ENCODE measurements at places on chromosomes 12 and 14.

- peak; percentile 25 for DNase-seq
Measured at GRCh38 chr12:104930388-104931326, 27.4 kb downstream of the SLC41A2 start.

GRCh38 chr12:66196806-66197205 lies 7.8 kb downstream of the IRAK3 start:
- DNase-seq, result no peak

DNA sequence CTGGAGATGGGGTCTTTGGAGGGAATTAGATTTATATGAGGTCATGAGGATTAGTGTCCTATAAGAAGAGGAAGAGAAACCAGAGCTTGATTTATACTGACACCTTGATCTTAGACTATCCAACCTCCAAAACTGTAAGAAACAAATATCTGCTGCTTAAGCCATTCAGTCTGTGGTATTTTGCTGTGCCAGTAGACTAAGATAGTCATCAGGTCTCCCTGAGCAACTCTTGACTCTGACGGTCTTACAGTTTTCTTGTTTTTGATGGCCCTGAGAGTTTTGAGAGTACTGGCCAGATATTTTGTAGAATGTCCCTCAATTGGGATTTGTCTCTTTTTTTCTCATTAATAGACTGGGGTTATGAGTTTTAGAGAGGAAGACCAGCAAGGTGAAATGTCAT lies 51.7 kb downstream of the TSHR start:
- no peak for DNase-seq

DNA sequence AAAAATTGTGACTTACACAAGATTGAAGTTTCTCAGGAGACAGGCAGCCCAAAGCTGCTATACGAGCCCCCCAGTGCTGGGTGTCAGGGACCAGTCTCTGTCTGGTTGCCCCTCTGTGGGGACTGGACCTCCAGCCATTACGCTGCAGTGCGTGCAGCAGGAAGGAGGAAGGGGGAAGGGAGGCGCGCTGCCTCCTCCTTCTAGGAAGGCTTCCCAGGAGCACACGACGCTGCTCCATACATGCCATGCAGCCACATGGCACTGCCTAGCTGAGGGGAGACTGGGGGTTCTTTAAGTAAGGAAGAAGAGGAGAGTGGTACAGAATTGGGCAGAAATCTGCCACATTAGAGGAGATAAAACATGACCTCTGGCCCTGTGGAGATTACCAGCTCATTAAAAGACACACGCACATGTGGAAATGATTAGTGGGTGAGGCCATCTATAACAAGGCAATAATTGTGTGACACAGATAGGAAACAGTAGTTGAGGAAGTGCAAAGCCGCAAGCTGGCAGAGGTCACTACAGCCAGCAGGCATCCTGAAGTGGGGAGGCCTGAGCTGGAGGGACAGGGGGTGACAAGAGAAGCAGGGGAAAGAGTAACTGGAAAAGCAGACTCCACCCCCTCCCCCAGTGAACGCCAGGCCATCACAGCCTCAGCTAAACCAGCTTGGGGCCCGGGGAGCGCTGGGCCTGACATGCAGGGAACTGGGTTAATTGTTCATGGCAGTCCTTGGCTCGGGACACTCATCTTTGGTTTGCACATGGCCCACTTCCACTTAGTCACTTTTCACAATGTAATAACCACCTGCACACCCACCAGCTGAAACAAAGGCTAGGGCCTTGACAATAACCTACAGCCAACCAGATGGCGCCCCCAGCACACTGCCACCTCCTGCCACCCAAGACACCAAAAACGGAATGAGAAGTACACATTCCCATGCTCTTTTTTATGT lies 39.6 kb downstream of the CCDC88C start:
- peak; percentile 7 for DNase-seq

GRCh38 chr14:88551094-88551870 lies 3.5 kb downstream of the PTPN21 start:
- peak; percentile 87 for DNase-seq

GRCh38 chr12:49131051-49131893 lies at the start of gene TUBA1B:
Gene TUBA1B, minus strand, starts transcription at chr12:49131395. Its CDS starts 95 bp downstream, at chr12:49131300.
- DNase-seq, result peak; percentile 93

DNA sequence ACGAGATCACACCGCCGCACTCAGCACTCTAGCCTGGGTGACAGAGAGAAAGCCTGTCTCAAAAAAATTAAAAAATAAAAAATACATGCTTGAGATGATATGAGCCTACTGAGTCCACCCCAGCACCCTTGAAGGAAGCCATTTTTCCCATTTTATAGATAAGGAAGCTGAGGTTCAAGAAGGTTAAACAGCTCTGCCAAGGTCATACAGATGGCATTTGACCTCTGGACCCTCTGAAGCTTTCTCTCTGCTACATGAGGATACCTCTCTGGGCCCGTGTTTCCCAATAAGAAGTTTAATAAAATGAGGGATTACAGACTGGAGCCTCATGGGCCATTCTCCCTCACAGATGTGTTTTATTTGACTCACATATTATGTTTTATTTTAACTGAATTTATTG lies 53.9 kb upstream of the PNMA1 start:
- DNase-seq, result no peak

GRCh38 chr12:3200814-3201233 lies 123.6 kb downstream of the TSPAN9 start:
- no peak for DNase-seq

DNA sequence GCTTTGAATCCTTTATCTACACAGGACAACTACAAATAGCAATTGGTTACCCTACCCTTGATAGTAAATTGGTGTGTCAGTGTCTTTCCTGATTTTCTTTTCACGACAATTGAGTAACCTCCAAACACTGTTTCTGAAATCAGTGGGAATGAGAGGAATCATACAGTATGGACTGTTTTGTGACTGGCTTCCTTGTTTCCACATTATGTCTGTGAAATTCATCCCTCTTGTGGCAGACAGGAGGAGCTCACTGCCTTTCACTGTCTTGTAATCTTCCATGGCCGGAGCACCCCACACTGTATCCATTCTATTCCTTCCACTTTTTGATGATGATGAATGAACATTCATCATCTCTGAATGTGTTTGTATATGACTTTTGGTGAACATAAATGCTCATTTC lies 164.0 kb upstream of the PZP start:
- DNase-seq, result peak; percentile 14

- no peak for DNase-seq
Measured at GRCh38 chr12:65122703-65123102, 1.6 kb upstream of the WIF1 start.

- no peak for DNase-seq
Measured at GRCh38 chr12:53208877-53209463, 1.9 kb upstream of the ITGB7 start.

DNA sequence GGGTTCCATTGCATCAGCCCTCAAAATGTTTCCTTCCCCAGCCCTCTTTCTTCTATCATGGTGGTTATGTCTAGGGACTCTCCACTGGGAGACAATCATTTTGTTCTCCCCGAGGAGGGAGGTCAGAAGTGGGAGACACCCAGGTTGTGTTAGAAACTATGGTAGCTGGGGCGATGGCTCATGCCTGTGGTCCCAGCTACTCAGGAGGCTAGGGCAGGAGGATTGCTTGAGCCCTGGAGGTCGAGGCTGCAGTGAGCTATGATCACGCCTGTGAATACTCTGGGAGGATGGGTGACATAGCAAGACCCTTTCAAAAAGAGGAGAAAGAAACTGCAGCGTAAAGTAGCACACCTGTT lies 13.0 kb upstream of the LRRC23 start:
- no peak for DNase-seq

GRCh38 chr14:58096731-58097130 lies 55.3 kb downstream of the ARMH4 start:
- no peak for DNase-seq

- no peak for DNase-seq
Measured at GRCh38 chr14:89484051-89484844, 67.2 kb upstream of the FOXN3 start.

DNA sequence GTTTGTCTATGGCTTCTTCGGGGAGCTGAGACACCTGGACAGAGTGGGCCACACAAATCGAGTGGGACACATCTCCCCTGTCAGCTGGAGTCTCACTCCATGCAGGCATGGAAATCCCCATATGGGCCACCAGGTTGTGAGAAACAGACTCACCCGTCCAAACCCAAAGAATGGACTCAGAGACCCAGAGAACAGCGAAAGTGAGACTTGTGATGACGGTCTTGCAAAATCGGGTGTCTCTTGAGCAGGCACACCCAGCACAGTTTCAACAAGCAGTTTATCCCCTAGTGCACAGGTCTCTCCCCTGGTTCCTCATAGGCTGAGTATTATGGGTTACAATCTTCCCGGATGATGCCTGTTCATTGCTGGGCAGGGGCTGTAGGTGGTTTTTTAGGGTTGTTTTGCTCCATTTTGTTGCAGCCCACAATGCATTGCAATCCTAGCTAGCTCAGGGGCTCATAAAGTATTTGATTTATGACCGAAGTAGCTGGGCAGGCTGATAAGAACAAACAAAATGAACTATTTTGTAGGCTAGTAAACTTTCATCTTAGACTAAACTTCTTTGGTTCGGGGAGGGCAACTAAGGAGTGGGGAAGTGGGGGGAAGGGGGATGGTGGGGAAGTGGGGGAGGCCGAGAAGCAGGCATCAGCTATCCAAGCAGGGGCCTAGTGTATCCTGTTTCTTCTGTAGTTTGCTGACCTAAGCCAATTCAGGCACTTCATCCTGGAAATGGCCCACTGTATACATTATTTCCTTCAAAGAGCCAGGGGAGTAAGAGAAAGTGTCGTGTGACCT lies 45.3 kb downstream of the IQSEC3 start:
- DNase-seq, result no peak

DNA sequence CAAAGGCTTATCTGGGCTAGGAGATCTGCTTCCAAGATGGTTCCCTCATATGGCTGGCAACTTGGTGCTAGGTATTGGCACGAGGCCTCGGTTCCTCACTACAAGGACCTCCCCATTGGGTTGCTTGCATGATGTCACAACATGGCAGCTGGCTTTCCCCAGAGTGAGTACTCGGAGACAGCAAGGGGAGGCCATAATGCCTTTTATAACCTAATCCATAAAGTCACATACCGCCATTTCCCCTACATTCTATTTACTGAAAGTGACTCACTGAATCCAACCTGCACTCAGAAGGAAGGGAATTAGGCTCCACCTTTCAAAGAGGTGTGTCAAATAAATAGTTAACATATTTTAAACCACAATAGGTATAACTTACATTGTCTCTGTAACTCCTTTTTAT lies 130.9 kb downstream of the SAMD4A start:
- no peak for DNase-seq

DNA sequence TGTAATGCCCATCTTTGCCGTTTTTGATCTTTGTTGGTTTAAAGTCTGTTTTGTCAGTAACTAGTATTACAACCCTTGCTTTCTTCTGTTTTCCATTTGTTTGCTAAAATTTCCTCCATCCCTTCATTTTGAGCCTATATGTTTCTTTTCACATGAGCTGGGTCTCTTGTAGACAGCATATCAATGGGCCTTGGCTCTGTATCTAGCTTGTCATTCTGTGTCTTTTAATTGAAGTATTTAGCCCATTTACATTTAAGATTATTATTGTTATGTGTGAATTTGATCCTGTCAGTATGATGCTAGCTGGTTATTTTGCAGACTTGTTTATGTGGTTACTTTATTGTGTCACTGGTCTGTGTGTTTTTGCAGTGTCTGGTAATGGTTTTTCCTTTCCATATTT lies 913.2 kb downstream of the TRHDE start:
- no peak for DNase-seq

GRCh38 chr12:93772003-93772700 lies 95.0 kb downstream of the CRADD start:
- DNase-seq, result no peak

DNA sequence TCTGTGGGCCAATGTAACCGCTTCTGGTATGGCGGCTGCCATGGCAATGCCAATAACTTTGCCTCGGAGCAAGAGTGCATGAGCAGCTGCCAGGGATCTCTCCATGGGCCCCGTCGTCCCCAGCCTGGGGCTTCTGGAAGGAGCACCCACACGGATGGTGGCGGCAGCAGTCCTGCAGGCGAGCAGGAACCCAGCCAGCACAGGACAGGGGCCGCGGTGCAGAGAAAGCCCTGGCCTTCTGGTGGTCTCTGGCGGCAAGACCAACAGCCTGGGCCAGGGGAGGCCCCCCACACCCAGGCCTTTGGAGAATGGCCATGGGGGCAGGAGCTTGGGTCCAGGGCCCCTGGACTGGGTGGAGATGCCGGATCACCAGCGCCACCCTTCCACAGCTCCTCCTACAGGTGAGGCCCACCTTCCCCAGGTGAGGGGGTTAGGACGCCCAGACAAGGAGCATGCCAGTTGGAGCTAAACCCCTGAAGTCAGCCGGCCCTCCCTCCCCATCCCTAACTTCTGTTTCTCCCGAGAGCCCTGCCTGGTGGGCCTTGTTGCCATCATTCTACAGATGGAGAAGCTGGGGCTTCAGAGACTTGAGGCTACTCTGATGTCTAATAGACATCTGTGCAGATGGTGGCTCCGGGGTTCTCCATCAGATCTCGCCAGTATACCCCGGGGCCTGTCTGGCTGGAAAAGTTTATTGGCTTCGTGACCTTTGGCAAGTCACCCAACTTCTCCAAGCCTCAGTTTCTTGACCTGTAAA lies 25.3 kb downstream of the PAPLN start:
- no peak for DNase-seq

DNA sequence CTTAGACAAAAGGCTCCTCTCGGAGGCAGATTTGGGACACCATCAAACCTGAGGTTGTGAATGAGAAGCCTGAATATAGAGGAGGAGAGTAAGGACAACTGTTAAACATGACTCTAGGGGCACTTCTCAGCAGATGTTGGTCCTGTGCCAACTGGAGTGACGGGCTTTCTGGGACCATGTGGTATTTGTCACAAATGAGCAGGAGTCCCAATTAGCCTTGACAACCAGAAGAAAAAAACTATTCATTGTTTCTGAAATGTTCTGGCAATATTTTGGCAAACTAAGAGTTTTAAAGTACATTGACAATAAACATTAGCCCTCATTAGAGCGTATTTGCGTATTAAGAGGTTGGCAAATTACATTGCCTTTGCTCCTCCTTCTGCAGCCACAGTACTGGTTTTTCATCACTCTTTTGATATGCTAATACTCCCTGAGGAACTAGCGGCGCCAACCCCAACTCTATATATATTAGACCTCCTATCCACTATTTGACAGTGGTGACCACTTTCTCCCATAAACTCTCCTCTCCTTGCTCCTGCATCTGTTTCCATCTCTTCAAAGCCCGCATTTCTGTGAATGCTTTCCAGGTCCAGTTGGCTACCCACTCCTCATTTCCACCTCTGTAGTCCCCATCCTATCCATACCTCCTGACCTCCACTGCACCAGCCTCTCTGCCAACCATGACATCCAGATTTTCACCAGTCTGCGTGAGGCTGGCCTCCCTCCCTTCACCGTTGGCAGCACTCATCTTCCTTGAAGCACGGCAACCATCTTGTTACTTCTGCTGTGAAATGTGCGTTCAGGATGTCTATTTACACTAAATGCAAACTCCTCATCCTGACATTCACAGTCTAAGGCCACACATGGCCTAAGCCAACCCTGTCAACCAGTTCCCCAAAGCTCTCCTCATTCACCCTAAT lies 100.7 kb downstream of the ZFC3H1 start:
- no peak for DNase-seq
